ENCODE measurements at places on chromosomes 7 and 10.

- DNase-seq: no peak
Observed at GRCh38 chr7:117383483-117384189, 43.7 kb downstream of the ASZ1 start.

GRCh38 chr7:94190599-94191061 lies 186.5 kb upstream of the BET1 start:
- no peak for DNase-seq

DNA sequence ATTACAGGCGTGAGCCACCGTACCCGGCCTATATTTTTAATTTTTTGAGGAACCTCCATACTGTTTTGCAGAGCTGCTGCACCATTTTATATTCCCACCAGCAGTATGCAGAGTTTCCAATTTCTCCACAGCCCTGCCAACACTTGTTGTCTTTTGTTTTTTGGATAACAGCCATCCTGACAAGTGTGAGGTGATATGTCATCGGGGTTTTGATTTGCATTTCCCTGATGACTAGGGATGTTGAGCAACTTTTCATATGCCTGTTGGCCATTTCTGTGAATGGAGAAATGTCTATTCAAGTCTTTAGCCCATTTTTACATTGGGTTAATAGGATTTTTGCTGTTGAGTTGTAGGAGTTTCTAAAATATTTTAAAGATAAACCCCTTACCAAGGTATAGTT lies 22.2 kb downstream of the ENTPD7 start:
- DNase-seq: no peak

- no peak for DNase-seq
Observed at GRCh38 chr10:17147884-17148489, 18.4 kb upstream of the CUBN start.

DNA sequence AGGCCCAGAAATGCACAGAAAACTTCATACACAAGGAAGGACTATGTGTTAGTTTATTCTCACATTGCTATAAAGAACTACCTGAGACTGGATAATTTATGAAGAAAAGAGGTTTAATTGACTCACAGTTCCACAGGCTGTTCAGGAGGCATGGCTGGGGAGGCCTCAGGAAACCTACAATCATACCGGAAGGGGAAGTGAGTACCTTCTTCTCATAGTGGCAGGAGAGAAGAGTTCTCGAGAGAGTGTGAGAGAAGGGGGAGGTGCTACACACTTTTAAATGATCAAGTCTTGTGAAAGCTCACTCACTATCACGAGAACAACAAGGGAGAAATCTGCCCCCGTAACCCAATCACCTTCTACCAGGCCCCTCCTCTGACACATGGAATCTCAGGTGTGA lies 16.8 kb upstream of the RAMP3 start:
- DNase-seq: no peak

DNA sequence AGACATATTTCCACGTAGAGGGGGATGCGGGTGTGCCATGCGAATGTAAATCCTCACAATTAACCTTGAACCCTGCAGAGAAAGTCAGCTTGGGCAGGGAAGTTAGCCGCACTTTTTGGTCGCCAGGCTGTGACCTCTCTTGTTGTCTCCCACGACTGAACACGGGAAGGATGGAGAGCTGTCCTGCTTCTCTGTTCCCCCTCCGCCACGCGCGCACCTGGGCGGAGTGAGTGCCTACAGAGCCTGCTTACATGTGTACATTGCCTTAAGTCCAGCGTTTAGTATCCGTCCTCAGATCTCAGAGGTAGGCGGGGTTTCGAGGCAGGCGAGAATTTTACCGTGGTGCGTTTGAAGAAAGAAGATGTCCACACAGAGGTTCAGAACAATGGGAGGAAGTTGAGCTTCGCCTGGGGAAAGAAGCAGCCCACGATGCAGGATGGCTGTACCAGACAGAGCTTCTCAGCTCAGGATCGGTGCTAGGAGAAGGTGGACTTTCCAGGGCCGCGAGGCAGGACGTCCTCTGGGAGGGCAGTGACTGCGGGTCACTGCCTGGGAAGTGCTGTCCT lies 482 bp upstream of the ERCC6 start:
- DNase-seq: no peak

DNA sequence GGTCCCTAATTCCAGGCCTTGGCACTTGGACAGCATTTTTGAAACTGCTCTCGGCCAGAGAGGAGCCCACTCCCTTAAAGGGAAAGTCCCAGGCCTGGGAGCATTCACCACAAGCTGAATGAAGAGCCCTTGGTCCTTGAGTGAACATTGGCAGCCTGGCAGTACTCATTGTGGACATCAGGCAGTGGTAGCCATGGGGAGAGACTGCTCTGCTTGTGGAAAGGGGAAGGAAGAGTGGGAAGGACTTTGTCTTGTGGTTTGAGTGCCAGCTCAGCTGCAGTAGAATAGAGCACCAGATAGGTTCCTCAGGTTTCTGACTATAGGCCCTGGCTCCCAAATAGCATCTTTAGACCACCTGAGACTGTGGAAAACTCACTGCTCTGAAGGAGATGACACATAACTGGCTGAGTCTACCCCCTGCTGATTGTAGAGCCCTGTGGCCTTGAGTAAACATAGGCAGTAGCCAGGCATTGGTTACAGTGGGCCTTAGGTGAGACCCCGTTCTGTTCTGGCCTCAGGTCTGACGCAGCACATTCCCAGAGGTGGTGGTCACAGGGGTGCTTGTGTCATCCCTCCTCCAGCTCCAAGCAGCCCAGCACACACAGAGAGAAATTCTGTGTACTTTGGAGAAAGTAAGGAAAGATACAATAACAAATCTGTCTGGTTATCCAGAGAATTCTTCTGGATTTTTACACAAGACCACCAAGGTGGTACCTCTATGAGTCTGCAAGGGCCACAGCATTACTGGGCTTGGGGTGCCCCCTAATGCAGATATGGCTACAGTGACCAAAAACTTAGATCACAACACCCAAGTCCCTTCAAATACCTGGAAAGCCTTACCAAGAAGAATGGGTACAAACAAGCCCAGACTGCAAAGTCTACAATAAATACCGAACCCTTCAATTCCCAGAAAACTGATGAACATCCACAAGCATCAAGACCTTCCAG lies 153.8 kb downstream of the GNAI1 start:
- DNase-seq: no peak

DNA sequence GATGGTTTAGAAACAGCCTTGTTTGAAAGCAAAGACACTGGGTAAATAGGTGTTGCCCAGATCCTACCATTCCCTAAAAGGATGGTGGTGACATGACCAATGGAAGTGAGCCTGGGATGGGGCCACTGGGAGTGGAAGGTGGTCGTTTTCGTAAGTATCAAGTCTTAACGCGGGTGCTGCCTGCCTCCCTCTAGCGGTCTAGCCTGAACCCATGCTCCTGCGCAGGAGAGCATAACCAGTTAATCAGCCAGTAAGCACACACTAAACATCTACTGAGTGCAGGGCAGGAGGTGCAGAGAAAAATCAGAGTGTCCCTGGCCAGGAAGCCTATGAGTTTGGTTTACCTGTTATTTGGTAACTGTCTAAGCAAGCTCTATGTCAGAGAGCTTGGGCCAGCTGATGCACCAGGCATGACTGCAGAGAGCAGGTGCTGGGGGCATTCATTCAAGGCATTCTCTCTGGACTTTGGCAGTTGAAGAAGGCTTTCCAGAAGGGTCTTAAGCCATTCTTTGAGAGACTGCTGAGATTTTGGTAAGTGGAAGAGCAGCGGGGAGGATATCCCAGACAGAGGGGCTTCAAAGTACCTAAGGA lies 930 bp downstream of the GARIN1A start:
- DNase-seq: no peak

GRCh38 chr7:50330254-50330653 lies 25.7 kb downstream of the IKZF1 start:
- no peak for DNase-seq

- DNase-seq: no peak
Observed at GRCh38 chr10:127123626-127124025, 72.8 kb downstream of the INSYN2A start.

- DNase-seq: no peak
Observed at GRCh38 chr10:5470062-5470751, 29.2 kb downstream of the CALML5 start.

GRCh38 chr7:2689951-2690705 lies 2.1 kb downstream of the AMZ1 start:
- DNase-seq: no peak

DNA sequence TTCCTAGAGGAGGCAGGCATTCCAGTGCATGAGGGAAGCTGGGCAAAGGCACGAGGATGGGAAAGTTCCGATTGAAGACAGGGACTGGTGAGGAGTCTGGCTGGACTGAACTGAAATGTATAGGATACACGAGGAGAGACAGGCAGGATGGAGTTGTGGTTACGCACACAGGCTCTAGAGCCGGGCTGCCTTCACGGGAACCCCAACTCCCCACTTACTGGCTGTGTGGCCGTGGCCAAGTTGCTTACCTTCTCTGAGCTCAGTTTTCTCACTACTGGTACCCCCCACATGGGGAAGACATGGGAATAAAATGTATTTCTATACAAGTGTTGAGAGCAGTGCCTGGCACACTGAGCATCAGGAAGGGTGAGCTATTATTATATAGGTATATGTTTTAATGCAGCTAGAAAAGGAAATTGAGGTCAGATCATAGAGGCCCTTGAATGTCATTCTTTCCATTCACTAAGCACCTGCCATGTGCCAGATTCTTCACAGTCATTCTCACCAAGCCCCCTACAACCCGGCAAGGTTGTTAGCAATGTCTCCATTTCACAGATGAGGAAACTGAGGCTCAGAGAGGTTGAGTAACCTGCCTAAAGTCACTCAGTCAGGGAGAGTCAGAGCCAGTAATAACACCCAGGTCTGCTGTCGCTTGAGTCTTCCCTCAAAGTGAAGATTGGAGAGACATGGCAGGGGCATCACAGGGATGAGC lies 9.7 kb downstream of the CHST3 start:
- DNase-seq: no peak

DNA sequence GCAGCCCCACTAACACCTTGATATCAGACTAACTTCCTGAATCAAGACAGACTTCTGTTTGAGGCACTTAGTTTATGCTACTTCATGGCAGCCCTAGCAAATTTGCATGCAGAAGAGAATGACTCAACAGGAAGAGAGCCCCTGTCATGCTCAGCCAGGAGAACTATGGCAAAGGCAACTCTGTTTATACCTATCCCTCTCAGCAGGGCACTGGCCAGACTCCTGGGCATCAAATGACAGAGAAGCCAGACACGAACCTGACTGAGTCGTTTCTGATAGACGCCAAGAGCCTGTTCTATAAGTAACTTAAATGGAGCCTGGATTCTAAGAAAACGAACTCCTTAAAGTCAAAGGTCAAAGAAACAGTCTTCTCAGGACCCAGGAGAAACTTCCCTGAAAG lies 50.9 kb upstream of the UNC5B start:
- no peak for DNase-seq

DNA sequence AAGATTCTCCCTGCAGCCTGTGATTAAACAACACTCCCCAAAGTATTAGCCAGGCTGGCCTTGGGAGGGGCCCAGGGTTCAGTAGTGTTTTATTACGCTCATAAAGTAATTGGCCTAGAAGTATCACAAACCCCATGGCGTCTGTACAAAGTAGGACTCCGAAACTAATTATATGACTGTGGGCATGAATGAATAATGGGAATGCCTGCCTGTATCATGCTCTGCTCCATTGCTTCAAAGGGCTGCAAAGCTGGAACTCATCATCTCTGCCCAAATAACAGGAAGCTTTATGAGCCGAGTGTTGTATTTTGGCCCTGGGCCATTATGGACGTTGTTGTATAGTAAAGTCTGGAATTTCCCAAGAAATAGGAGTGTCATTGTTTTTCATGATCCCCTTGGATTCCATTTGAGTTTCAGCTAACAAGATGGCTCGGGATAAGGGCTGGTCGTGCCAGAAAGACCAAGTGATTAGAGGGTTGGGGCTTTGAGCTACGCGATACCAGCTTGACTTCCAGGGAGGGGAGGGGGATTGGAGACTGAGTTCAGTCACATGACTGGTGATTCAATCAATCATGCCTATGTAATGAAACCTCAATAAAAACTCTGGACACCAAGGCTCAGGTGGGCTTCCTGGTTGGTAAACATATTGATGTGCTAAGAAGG lies 65.3 kb upstream of the NPTX2 start:
- DNase-seq: no peak

DNA sequence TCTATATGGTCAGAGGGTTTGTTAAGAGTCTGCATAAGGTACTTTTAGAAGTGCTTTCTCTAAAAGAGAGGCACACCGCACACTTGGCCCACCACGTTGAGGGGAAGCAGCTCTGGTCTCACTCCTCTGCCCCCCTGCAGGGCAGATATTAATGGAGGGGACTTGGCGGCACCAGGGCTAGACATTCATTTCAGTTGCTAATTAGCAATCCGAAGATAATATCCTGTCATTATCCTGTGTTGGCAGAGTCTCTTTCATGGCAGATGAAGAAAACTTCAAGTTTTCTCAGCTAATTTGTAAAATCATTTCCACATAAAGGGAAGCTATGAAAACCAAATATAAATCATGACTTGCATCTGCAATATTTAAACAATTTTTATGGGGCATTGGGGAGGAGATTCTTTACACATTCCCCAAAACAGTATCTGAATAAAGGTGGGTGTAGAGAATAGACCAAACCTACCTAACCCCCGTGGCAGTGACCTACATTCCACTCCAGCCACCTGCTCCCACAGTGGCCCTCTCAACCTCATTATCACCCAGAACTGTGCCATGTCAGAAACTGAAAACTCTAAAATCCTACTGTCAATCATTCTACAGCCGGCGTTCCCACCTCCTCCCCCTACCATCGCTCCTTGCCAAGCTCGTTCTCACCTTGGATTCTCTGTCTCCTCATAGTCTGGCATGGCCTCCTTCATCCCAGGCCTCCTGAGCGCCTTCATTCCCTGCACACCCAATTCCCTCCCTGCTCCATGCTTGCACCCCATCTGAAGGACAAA lies 54.1 kb upstream of the STK17A start:
- DNase-seq: peak; percentile 20

- DNase-seq: no peak
Observed at GRCh38 chr7:4033996-4034395, 648.1 kb upstream of the FOXK1 start.

DNA sequence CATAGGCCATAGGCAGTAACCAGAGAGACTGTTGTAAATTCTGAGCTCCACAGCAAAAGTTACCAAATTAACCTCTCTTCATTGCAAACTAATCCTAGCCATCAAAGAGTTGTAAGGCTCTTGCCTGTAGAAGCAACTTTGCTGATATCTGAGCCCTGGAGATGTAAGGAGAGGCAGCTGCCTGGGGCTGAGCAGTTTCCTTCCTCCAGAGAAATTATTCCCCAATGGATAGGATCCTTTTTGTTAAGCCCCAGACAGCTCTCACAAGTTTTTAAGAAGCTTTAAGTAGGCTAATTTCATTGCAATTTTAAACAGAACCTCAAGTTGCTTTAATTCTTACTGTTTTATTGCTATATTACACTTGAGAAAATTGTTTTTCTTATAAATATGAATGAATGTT lies 211.1 kb downstream of the GALNT17 start:
- no peak for DNase-seq

DNA sequence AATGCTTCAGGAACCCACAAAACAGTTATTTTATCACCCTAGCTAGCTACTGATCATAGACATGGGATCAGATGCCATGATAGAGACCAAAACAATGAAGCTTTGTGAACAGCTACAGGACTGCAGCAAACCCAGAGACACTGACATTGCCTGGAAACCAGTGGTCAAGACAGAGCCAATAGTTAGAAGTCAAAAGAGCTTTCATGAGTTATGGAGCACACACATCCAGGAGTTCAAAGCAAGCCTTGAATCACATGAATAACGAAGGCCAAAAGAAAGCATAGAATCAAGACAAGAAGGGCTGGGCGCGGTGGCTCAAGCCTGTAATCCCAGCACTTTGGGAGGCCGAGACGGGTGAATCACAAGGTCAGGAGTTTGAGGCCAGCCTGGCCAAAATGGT lies 34.5 kb upstream of the GSAP start:
- no peak for DNase-seq

- no peak for DNase-seq
Observed at GRCh38 chr10:32927750-32928149, 30.3 kb downstream of the ITGB1 start.

GRCh38 chr7:15197042-15197977 lies 294.8 kb upstream of the DGKB start:
- DNase-seq: no peak
